ENCODE measurements at places on chromosomes 1 and 21. TPM values are rescaled to one million over a fixed set of nuclear protein-coding genes. Genes with fewer than 3 reads are reported as not detected.

- no peak for DNase-seq
Measured at GRCh38 chr21:44275041-44275440, 10.6 kb upstream of the AIRE start.

DNA sequence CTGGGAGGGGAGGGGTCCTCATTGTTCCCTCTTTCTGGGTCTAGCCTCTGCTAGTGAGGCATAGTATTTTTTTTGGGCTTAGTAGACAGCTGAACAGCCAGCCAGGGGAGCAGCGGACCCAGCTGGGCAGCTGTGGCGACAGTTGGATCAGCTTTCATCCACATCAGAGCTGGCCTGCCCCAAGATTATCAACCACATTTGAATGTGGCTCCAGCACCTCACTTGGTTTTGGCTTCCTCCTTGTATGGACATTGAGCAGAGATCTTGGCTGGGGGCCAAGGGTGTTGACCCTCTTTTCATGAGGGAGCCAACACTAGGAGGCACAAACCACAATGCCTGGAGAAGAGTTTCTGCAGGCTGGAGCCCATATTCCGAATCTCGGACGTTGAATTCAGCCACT lies 25.0 kb downstream of the WNT4 start:
- DNase-seq: no peak

GRCh38 chr1:219900201-219900600 lies 28.2 kb downstream of the SLC30A10 start:
- DNase-seq: no peak

- DNase-seq: no peak
Measured at GRCh38 chr1:193014400-193014799, 44.8 kb downstream of the UCHL5 start.

Gene CD58
- polyA plus RNA-seq: 12.3 TPM

- DNase-seq: no peak
Measured at GRCh38 chr1:17828991-17829390, 73.9 kb downstream of the ACTL8 start.

DNA sequence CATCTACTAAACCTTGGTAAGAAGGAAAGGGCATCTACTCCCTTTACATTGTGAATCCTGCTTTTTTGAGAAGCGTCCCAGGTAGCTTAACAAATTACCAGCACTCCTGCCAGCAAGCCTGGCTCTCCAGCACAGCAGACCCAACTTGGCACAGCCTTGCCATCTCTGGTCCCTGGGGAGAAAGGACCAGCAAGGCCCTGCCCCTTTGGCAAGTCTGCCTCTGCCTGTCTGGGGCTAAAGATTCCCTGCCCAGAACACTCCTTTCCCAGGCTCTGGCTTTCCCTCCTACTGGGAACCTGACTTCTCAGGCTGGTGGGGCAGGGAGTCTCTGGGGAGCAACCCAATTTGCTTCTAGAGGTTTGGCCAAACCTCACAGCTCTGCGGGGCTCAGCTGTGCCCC lies 68.5 kb downstream of the ATP2B4 start:
- DNase-seq: no peak

- DNase-seq: no peak
Measured at GRCh38 chr1:30109853-30110252, 613.5 kb downstream of the MATN1 start.

DNA sequence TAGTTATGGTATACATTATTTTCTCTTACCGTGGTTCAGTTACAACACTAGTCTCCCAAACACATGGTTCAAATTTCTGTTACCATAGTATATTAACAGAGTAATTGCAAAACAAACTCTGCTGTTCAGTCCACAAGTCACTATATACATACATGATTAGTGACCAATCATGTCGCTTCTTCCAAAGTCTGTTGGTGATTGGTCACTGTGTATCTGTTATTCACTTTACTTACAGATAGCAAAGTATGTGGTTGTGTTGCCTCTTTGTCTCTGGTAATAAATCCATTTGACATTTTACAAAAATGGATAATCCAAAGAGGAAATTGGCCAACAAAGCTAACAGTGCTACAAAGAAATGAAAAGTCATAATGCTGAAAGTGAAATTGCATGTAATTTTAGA lies 107.2 kb downstream of the RABGAP1L start:
- DNase-seq: no peak

Gene CYP4A11
- polyA plus RNA-seq: not detected

DNA sequence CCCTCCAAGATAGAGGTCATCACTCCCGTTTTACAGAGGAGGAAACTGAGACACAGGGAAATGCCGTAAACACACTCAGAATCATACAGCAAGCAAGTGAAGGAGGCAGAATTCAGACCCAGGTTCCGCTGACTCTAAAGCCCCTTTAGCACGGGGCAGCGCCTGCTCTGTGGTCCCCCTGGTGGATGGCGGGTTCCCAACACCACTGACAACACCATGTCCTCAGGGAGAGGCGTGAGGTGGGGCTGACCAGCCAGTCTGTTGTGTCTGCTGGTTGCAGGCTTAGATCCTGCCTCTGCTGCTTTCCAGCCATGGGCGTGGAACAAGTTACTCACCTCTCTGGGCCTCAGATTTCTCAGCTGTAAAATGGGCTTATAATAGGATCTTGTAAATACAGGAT lies 617.3 kb downstream of the MATN1 start:
- no peak for DNase-seq

DNA sequence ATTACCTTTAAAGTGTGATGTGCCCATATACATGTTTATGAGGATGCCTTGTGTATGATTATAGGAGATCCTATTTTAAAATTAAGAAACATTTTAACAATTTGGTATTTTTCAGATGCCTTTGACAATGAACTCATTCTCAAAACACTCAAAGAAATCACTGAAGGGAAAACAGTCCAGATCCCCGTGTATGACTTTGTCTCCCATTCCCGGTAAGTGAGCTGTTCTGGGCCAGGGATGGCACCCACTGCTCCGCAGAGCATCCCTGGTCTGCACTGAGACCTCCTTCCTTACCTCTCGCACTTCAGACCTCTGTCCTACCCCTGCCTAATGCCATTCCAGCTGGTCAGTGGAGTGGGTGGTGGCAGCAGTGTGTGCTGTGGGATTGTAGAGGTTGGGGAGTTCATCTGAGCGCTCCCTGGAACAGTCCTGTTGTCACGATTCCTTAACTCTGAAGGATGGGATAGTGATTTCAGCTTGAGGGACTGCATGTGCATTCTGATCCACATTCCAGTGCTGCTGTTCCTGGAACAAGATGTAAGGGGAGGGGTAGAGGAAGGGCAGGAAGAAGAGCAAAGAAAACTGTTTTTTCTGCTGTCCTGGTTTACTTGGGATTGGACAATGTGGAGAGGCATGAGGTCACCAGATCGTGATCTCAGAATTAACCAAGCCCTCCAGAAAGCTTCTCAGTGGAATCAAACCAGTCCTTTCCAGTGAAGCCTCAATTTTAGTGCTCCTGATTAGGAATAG lies 63.9 kb downstream of the UCK2 start:
- DNase-seq: no peak

Gene WNT4
- polyA plus RNA-seq: not detected

- no peak for DNase-seq
Measured at GRCh38 chr1:211601159-211601558, 22.2 kb upstream of the SLC30A1 start.

- no peak for DNase-seq
Measured at GRCh38 chr1:217494767-217495166, 136.1 kb downstream of the GPATCH2 start.

Gene NOS1AP
- polyA plus RNA-seq: not detected

DNA sequence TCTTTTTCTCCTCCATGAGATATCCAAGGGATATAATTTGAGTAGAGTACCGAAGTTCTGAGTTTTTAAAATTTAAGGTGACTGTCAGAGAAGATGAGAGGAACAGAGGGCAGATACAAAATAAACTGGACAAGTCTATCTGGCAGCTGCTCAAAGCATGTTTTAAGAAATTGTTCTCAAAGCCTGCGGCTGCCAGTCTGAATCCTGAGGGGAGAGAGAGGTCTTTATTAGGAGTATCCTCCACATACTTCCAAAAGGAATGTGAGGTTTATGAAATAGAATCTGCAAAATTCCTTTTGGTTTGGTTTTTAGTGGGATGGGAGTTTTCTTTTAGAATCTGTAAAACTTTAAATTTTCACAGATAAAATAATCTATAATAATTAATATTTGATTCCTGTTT lies 41.3 kb downstream of the TTC13 start:
- DNase-seq: no peak

GRCh38 chr1:115062542-115063004 lies 26.7 kb downstream of the TSPAN2 start:
- peak; percentile 78 for DNase-seq

Gene FAM89A
- 1.5 TPM for polyA plus RNA-seq

GRCh38 chr1:67811781-67812180 lies 21.5 kb downstream of the GNG12 start:
- no peak for DNase-seq
